NCI-H460 (cell line): ENCODE measurements at places on chromosomes 3 and 15.
A peak's percentile ranks its signal among the peaks of the same experiment; 100 is the strongest.

DNA sequence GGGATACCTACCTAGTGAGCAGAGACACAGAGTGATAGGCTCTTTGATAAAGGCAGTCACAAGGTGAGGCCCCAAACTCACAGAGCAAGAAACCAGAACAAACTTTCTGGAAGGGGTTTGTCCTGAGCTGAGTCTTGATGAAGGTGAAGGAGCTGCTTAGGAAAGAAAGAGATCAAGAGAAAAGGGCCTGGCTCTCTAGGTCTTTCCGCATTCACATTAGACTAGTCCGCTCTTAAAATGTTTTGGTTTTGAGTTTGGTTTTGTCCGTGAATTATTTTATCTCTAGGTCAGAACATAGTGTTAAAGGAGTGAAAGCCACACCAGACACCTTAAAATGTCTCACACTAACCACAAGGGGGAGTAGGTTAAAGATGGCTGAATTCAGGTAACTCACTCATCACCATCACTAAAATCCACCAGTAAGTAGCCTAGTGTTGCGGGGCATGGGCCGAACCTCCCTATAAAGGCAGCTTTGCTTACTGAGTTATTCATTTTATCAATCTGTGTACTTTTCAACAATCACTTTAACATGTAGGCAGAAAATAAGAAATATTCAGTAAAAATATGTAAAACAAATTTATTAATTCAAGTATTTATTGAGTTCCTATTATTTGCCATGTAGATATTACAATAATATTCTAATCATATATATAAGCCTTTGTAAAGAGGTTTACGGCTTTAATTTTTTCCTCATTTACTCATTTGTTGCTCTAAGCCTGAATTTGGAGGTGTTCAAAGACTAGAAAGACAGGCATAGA lies 121.5 kb upstream of the TSC22D2 start:
- peak; percentile 38 for DNase-seq

DNA sequence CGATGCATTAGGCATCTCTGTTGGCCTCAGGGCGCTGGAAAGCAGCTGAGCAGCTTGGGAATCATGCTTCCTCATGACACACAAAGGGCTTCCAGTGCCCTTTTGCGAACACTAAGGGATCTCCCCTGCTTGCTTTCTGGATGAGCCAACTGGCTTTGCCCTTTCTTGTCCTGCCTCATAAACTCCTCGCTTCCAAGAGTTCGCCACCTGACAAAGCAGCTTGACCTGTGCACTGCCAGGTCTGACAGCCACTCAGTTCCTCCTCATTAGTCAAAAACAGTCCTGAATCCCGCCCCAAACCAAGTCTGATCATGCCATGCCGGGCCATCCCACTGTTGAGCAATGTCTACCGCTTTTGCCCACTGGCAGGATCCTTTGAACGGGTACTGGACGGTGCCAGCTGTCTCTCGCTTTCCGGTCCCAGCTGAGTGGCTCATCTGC lies 265.4 kb upstream of the LYSMD4 start:
- no peak for DNase-seq

DNA sequence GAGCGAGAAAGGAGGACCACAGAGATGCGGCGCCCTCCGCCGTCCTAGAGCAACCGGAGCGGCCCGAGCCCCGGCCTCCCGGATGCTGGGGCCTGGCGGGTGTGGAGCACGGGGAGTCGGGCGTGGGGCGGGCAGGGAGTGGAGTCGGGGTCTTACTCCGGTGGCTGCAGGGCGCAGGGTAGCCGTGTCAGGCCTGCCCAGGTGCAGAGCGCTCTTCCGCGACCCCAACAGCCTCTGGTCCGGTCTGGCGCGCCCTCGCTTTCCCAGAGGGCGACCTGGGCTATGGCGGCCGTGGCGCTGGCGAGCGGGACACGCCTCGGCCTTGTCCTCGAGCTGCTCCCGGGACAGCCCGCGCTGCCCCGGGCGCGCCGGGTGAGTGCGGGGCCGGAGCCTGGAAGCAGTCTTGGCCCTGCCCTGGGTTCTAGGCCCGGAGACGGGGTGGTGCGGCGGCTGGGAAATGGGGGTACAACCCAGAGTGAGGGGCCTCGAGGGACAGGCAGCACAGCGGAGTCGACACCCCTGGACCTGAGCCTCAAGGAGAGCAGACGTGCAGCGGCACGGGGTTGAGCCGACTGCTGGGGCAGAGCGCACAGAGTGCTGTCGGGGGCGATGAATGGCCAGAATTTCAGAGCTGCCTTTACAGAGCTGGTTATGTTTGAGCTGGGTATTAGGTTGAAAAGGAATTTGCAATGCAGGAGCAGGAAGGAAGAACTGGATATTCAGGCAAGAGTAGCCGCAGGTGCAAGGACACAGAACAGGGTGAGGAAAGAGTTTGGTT lies at the start of gene ZNF662:
Gene ZNF662 (plus strand): TSS at position 73 of the 778 bp plus-strand sequence. CDS start 1,973 bp downstream, outside the sequence.
- DNase-seq: no peak

DNA sequence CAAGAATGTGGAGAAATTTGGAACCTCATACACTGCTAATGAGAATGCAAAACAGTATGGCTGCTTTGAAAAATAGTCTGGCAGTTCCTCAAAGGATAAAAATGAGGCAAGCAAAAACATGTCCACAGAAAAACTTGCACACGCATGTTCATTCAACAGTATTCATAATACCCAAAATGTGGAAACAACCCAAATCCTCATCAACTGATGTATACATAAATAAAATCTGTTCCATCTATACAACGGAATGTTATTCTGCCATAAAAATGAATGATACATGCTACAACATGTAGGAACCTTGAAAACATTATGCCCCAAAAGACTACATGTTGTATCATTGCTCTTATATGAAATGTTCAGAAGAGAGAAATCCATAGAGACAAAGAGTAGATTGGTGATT lies 36.4 kb upstream of the OXTR start:
- DNase-seq: no peak

DNA sequence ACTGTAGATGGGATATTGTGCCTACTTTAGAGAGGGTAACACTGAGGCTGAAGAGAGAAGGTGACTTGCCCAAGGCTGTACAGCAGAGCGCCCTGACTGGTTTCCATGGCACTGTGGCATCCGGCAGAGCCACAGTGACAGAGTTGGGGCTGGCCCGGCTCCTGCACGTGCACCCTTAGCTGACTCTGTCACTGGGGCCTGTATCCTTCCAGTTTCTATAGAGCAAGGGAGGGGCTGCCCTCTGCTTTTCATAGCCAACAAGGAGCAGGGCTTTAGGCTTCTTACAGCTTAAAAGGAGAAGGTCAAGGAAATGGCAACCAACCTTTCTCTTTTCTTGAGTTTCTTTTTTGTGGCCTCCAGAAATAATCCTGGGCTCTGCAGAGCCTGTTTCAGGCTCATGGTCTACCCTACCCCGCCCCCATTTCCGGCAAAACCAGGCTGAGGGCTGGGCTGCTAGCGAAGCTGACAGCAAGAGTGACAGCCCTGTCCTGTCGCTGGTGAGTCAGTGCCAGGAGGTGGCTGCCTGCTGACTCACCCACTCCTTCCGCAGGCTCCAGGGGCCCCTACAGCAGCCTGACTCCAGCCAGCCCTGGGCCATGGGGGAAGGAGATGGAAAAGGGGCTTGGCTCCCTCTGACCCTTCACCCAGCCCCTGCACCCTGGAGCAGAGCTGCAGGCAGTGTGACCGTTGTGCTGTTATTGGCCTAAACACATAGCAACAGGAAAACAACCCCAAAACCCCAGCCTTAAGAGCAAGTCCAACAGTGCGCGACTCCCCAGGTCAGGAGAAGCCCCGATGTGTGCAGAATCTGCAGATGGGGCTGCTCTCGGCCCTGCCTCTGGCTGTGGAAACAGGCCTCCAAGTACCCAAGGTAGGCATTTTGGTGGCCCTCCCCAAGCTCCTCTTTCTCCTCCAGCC lies 29.8 kb downstream of the SLC6A6 start:
- DNase-seq: peak; percentile 62

- DNase-seq: no peak
These were observed 2.3 kb upstream of the TM4SF4 start for GRCh38 chr3:149472030-149472797.

- no peak for DNase-seq
These were observed at the start of gene APOD for GRCh38 chr3:195583831-195584542. Gene APOD (minus strand): TSS chr3:195583940. CDS start chr3:195579461, 4,479 bp downstream.

DNA sequence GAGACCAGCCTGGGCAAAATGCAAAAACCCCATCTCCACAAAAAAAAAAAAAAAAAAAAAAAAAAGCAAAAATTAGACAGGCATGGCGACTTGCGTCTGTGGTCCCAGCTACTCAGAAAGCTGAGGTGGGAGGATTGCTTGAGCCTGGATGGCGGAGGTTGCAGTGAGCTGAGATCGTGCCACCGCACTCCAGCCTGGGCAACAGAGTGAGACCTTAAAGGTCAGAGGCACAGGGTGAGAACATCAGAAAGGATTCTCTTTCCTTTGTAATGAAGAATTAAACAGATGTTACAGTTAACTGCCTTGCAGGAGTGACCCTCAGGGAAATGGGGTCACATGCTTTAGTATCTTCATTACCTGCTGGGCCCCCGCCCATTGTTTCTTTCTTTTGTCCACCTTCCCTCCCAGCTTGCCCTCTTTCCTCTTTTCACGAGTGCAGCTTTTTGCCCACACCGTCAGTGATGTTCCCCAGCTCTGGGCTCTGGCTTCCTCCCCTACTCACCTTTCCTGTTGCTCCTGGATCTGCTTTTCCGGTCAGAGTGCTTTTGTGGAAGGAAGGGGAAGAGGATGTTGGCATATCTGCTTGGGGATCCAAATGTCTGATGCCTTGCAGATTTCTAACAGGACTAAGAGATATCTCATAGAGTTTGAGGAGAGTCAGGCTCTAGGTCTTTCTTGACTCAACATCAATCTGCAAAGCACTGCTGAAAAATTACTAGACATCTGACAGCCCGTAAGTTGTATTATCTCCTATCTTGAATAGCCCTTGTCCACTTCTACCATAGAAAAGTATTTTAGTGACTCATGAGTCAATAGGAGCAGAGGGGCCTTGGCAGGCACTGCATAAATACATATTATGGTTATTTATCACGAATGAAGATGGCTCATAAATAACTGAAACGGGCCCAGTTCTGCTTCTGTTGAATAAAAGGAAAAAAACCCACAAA lies 35.6 kb upstream of the NDUFB4 start:
- DNase-seq: no peak

GRCh38 chr15:81113204-81113657 lies 20.8 kb upstream of the CFAP161 start:
- no peak for DNase-seq
